ENCODE measurements at places on chromosomes 2 and 18.
A peak's percentile ranks its signal among the peaks of the same experiment; 100 is the strongest.

DNA sequence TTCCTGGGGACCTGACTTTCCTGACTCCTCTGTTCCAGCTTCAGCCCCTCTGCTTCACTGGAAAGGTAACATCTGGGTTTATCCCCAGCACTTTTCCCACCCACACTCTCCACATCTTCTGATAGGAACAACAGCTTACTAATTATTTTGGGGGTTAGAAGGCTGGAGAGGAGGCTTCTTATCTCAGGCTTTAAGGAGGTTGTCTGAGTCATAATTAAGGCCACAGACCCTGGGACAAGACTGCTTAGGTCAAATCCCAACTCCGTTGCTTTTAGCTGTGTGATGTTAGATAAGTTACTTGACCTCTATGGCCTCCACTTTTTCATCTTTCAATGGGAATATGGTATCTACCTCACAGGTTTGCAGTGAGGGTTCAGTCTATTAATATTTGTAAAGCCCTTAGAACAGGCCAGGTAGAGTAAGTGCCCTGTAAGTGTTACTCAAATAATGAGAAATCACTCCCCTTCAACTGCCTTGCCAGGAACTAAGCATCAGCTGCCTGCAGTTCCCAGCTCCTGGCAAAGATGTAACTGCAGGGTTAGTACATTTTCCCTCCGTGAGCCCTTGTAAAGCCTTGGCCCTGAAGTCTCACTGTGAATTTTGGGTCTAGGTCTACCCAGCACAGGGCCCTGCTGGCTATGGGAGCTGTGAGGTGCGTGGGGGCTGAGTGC, 123.6 kb downstream of the MTX2 start:
- DNase-seq = no peak

DNA sequence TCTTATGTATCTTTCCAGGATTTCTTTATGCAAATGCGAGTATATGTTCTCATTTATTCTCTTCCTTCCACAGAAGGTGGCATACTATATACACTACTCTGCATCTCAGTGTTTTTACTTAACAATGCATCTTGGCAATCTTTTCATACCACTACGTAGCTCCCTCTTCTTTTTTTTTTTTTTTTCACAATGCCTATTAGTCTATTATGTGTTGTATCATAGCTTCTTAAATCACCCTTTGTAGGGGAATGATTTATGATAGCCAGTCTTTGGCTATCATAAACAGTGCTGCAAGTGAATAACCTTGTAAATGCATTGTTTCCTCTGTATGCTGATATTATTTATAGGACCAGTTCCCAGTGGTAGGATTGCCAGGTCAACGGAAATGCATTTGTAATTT, 204.2 kb downstream of the BABAM2 start:
- no peak for DNase-seq

DNA sequence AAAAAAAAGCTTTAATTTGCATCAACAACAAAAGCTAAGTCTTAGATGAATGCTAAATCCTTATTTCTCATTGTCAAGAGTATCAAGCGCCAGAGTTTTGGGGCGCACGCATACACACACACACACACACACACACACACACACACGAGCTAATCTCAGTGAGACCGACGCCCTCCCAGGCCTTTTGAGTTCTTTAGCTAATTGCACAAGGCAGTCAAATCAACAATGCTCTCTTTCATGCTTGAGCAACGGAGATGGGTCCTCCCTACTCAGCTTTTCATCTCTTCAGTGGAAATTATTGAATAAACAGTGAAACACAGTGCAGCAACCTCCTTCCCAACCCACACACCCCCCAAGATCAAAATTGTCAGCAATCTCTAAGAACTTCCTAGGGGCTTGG, 19.2 kb downstream of the GKN1 start:
- DNase-seq = no peak

DNA sequence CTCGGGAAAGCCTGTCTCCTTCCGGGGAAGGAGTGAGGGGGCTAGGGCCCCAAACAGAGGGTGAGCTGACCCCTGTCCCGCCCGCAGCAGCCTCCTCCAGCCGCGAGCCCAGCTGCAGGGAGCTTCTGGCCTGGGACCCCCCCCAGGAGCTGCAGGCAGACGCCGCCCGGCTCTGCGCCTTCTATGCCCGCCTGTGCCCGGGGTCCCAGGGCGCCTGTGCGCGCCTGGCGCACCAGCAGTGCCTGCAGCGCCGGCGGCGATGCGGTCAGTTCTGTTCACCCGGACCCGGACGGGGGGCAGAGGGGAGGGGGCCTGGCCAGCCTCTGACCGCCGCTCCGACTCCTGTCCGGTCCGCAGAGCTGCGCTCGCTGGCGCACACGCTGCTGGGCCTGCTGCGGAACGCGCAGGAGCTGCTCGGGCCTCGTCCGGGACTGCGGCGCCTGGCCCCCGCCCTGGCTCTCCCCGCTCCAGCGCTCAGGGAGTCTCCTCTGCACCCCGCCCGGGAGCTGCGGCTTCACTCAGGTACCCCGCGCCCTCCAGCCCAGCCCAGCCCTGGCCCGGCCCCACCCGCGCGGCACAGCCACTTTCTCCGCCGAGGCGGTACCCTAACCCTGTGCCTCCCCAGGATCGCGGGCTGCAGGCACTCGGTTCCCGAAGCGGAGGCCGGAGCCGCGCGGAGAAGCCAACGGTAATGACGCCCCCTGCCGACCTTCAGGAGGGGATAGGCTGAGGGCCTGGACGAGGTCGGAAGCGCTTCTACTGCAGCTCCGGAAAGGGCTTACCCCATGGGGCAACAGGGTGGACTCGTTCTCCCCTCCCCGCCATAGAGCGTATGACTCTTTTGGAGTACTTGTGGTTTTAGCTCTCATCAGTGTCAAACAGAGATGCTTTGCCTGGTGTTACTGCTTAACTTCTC, 2.0 kb upstream of the CHRND start:
- peak; percentile 17 for DNase-seq

- peak; percentile 76 for DNase-seq
Measured at GRCh38 chr18:74139888-74140287, 7.7 kb downstream of the FBXO15 start.

GRCh38 chr2:151111599-151112278, 149.9 kb downstream of the RBM43 start:
- DNase-seq = peak; percentile 79

- peak; percentile 3 for DNase-seq
Measured at GRCh38 chr18:30406728-30407127, 635.8 kb downstream of the DSC3 start.

DNA sequence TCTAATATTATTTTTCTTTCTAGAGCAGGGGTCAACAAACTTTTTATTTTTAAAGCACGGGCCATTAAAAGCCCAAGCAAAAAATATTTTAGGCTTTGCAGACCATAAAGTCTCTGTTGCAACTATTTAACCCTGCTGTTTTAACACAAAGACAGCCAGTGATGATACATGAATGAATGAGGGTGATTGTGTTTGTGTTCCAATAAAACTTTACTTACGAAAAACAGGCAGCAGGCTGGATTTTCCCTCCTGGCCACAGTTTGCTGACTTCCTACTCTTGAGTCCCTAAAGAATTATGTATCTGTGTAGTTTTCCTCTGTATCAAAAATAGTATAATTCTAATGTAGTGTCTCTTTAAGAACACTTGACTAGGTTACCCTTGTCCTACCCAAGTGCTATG, 402.0 kb downstream of the ADCYAP1 start:
- no peak for DNase-seq

- DNase-seq = peak; percentile 7
Measured at GRCh38 chr18:73235921-73236320, 368.1 kb upstream of the NETO1 start.

DNA sequence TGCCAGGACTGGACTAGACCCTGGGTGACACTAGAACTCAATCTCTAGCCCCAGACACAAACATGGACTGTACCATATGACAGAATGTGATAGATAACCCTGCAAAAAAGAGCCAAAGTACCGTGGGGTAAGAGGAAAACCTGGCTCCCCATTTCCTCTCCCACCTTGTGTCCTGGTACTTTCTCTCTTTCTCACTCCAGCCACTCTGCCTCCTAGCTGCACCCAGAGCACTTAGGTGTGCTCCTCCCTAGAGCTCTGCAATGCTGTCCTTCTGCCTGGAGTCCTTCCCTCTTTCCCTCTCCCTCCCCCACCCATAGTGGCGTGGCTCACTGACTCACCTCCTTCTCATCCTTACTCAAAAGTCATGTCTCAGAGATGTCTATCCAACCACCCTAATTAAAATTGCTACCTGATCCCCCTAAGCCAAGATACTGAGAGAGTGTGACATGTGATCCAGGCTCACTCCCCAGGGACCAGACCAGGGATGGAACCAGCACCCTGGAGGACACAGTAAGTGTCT, 171.3 kb downstream of the LOXHD1 start:
- DNase-seq = no peak

DNA sequence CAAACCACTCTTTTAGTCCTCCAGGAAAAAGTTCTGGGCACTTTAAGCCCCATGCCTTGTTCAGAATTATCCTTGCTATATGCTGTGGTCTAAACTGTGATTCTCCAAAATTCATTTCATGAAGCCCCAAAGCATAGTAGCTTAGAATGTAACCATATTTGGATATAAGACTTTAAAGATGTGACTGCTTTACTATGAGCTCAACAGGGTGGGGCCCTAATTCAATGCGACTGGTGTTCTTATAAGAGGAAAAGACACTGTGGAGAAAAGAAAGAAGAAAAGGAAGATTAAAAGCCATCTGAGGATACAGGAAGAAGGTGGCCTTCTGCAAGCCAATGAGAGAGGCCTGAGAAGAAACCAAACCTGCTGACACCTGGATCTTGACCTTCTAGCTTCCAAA, 174.8 kb downstream of the GALNT13 start:
- DNase-seq = no peak
